Melanocyte of skin (primary cell): ENCODE measurements at places on chromosomes 3 and 15. TPM values are rescaled to one million over a fixed set of nuclear protein-coding genes. Genes with fewer than 3 reads are reported as not detected.

The KNG1 gene
- not detected in 2 replicates for total RNA-seq

The PP2D1 gene
- not detected in 2 replicates for total RNA-seq

The SEMA5B gene
- not detected in 2 replicates for total RNA-seq

The RNF7 gene
- 33.1 and 40.3 TPM in 2 replicates for total RNA-seq

The AP4E1 gene
- 16.9 and 18.2 TPM in 2 replicates for total RNA-seq
